B cell (primary cell): ENCODE measurements at places on chromosomes 7 and 10. TPM values are rescaled to one million over a fixed set of nuclear protein-coding genes. Genes with fewer than 3 reads are reported as not detected.

- no peaks in the 10 kb centered on the region for H3K27me3 ChIP-seq
- no peak overlapping the region for H3K27ac ChIP-seq
- no peak for DNase-seq
- H3K36me3 ChIP-seq: peaks cover 9% of the 10 kb centered on the region
- no peak overlapping the region for H3K4me3 ChIP-seq
Measured at GRCh38 chr10:3139216-3139910, 33.2 kb downstream of the PITRM1 start.

- H3K4me3 ChIP-seq: no peak overlapping the region
- H3K4me1 ChIP-seq: no peaks in the 10 kb centered on the region
- no peaks in the 10 kb centered on the region for H3K27me3 ChIP-seq
Measured at GRCh38 chr10:98326621-98327027, 58.6 kb upstream of the LOXL4 start.

- peaks cover 6% of the 10 kb centered on the region for H3K27me3 ChIP-seq
- H3K36me3 ChIP-seq: no peaks in the 10 kb centered on the region
- H3K27ac ChIP-seq: no peak overlapping the region
- no peak for DNase-seq
- no peak overlapping the region for H3K4me3 ChIP-seq
- H3K4me1 ChIP-seq: no peaks in the 10 kb centered on the region
Measured at GRCh38 chr10:119991816-119992215, 99.3 kb downstream of the SEC23IP start.

RBM28 gene
- total RNA-seq: 46.2 and 52.8 TPM in 2 replicates

MYO1G gene
- total RNA-seq: 104 and 107 TPM in 2 replicates

DNA sequence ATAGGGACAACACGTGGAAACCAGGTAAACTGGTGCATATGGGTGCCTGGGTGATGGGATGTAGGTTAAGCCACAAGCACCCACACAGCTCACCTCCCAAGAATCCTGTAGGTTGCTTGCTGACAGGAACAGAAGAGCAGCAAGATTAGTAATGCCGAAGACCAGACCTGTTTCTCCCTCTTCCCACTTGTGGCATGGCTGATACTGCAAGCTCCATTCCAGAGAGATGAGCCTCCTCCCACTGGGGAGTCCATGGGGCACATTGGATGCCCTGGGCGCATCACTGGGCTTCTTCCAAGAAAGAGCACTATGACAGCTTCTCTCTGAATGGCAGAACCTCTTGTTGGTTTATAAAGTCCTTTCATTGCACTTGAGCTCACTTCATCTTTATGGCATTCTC lies 44.4 kb upstream of the LOXL4 start:
- H3K4me1 ChIP-seq: peaks cover 13% of the 10 kb centered on the region
- H3K27ac ChIP-seq: no peak overlapping the region
- H3K4me3 ChIP-seq: no peak overlapping the region
- no peaks in the 10 kb centered on the region for H3K36me3 ChIP-seq
- no peak for DNase-seq

ADIRF gene
- total RNA-seq: not detected in 2 replicates

- H3K4me3 ChIP-seq: peak overlapping the region; percentile 11
- H3K36me3 ChIP-seq: no peaks in the 10 kb centered on the region
- peaks cover 61% of the 10 kb centered on the region for H3K4me1 ChIP-seq
Measured at GRCh38 chr7:7816084-7816483, 97.7 kb upstream of the RPA3 start.

- H3K27ac ChIP-seq: no peak overlapping the region
- no peak overlapping the region for H3K4me3 ChIP-seq
- no peak for DNase-seq
- no peaks in the 10 kb centered on the region for H3K36me3 ChIP-seq
- H3K27me3 ChIP-seq: no peaks in the 10 kb centered on the region
Measured at GRCh38 chr10:127391875-127392274, 157.2 kb upstream of the NPS start.

- H3K36me3 ChIP-seq: no peaks in the 10 kb centered on the region
- H3K4me1 ChIP-seq: no peaks in the 10 kb centered on the region
- no peaks in the 10 kb centered on the region for H3K27me3 ChIP-seq
- no peak overlapping the region for H3K4me3 ChIP-seq
- DNase-seq: no peak
Measured at GRCh38 chr10:69893271-69893900, 91.7 kb downstream of the COL13A1 start.

EPHA1 gene
- total RNA-seq: 0.12 and 0.49 TPM in 2 replicates

OPALIN gene
- not detected in 2 replicates for total RNA-seq

DNA sequence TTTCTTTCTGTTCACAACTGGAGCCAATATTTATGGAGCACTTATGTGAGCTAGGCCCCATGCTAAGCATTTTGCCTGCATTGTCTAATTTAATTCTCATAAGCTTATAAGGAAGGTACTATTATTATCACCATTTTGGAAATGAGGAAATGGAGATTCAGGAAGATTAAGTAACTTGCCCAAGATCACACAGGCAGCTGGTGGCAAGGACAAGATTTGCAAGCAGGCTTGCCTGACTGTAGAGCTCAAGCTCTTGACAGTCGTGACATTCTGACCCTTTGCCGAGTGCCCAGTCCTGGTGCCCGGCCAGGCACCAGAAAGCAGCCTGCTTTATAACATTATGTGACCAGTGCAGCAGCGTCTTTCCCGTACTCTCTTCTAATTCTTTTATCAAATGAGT lies 38.2 kb downstream of the WNT2 start:
- no peak overlapping the region for H3K27ac ChIP-seq
- no peaks in the 10 kb centered on the region for H3K36me3 ChIP-seq
- H3K4me3 ChIP-seq: no peak overlapping the region
- no peaks in the 10 kb centered on the region for H3K27me3 ChIP-seq
- no peak for DNase-seq

DNA sequence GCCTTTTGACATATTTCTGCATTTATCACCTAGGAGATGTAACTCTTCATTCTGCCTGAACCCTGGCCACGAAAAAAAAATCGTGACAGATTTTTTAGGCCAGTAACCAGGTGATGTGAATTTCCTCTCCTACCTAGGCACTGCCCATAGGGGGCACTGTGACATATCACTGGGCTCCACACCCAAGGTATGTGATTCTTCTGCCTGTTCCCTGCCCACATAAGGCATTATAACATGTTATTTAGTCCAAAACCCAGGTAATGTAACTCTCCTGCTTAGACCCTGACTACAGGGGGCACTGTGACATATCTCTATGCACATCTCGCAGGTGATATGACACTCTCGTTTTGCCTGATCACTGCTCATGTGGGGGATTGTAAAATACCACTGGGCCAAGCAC lies 29.5 kb upstream of the ZNF107 start:
- DNase-seq: no peak
- H3K4me1 ChIP-seq: no peaks in the 10 kb centered on the region
- no peak overlapping the region for H3K4me3 ChIP-seq
- no peaks in the 10 kb centered on the region for H3K27me3 ChIP-seq

- no peak for DNase-seq
- H3K36me3 ChIP-seq: no peaks in the 10 kb centered on the region
- H3K27ac ChIP-seq: no peak overlapping the region
- H3K27me3 ChIP-seq: no peaks in the 10 kb centered on the region
- no peak overlapping the region for H3K4me3 ChIP-seq
Measured at GRCh38 chr7:51186531-51186930, 130.1 kb downstream of the COBL start.

BHLHA15 gene
- 0.74 and 0.92 TPM in 2 replicates for total RNA-seq

DNA sequence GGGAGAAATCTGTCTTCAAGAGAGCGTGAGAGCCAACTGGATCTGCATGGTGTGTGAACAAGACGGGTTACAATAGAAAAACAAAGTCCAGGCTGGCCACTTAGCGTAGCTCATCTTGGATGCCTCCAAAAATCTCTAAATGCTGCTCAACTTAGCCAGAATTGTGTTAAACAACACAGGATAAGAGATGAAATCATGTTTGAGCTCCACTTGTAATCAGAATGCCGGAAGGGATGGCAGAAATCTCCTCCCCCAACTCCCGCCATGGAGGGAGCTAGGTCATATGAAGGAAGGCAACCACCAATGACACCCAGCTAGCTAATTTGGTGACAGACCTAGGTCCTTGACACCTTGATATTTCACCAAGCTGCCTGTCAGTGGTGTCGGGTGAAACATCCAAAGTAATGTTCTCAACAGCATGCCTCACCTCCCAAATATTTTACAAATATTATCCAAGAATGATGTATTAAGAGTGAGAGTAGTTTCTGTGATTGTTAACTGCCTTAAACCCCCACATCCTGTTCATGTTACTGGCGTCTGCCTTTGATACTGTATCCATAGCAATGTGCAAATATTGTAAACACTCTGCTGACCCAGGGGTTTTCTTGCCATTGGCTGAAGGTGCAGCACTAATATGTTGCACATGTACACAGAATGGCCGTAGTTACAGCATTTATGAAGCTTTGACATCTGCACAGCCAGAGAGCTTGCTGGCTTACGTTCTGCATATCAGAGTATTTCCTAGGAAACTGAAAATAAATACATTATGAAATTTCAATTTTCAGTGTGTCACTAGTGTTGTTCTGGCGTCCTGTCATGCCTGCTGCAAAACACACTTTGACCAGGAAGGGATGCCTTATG lies 25.8 kb downstream of the TMEM254 start:
- H3K27me3 ChIP-seq: peaks cover 3% of the 10 kb centered on the region
- H3K27ac ChIP-seq: no peak overlapping the region
- DNase-seq: no peak
- no peak overlapping the region for H3K4me3 ChIP-seq
- H3K4me1 ChIP-seq: no peaks in the 10 kb centered on the region

- DNase-seq: no peak
- no peaks in the 10 kb centered on the region for H3K36me3 ChIP-seq
- no peak overlapping the region for H3K4me3 ChIP-seq
- no peak overlapping the region for H3K27ac ChIP-seq
Measured at GRCh38 chr7:48962821-48963505, 38.6 kb downstream of the CDC14C start.

GRCh38 chr7:140201393-140201792 lies 24.6 kb upstream of the KDM7A start:
- H3K4me1 ChIP-seq: peaks cover 14% of the 10 kb centered on the region
- H3K4me3 ChIP-seq: no peak overlapping the region
- no peaks in the 10 kb centered on the region for H3K27me3 ChIP-seq
- H3K36me3 ChIP-seq: no peaks in the 10 kb centered on the region
